ENCODE measurements at places on chromosomes 1 and 21.

GRCh38 chr1:50252196-50252595 lies 143.5 kb downstream of the ELAVL4 start:
- DNase-seq, result no peak

DNA sequence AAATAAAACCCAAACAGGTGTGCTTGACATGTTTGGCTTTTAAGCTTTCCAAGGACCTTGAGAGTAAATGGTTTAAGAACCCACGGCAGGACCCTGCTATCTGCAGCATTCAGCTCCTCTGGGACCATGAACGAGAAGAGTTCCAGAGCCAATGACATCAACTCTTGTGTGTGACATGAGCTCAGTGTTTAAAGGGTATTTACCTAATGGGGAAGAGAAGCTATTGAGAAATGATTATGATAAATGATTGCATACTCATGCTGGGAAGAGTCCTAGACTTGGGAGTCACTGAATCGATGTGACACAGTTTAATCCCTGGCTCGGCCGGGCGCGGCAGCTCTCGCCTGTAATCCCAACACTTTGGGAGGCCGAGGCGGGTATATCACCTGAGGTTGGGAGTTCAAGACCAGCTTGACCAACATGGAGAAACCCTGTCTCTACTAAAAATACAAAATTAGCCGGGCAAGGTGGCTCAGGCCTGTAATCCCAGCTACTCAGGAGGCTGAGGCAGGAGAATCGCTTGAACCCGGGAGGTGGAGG lies 55.4 kb downstream of the KANK4 start:
- DNase-seq, result no peak

DNA sequence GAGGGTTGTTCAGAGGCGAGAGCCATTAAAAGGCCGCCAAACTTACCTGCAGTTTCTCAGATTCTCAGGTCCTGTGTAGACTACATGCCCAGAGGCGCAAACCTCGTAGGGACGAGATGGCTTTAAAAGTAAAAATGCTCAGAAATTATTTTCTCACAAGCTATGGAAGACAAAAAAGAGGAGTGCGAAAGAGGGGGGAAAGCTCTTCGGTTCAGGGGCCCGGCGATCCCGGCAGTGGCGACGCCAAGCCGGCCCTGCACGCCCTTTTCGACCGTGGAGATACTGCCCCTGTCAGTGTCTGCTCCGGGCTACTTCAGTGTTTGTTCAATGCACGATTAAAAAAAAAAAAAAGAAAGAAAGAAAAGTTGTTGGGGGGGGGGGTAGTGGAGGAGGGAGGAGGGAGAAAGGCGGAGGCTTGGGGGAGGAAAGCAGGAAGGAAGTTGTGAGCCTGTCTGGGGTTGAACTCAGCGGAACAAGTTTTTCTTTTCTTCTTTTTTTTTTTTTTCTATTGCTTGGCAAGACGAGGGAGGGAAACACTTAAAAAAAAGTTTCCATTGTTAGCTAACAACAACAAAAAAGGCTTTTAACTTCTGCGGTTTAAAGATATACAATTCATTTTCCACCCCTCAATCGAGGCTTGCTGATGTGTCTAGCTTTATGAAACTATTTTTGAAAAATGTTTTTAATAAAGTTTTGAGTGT lies at the start of gene ITPKB:
ITPKB (minus strand) TSS at position 288 of the 701 bp plus-strand sequence. CDS start 1,824 bp downstream, outside the sequence.
- DNase-seq, result peak; percentile 53

- no peak for DNase-seq
These were observed 129.2 kb downstream of the PTPN14 start for GRCh38 chr1:214422137-214422671.

DNA sequence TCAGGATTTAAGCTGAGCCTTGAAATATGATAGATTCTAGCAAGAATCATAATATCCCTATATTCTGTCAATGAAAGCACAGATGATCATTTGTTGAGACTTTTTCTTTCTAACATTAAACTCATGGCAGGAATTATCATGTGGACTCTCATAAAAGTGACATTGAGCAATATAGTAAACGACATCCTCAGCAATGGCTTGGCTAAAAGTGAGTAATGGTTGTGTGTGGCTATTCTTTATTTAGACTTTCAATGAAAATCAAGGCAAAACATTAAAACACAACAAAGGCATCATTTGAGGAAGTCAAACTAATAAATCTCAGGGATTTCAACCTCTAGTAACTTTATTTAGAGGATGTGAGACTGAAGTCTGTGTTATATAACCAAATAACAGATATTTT lies 257.8 kb upstream of the ADGRL4 start:
- no peak for DNase-seq

- DNase-seq, result peak; percentile 63
These were observed 19.9 kb downstream of the INSRR start for GRCh38 chr1:156838972-156839371.

DNA sequence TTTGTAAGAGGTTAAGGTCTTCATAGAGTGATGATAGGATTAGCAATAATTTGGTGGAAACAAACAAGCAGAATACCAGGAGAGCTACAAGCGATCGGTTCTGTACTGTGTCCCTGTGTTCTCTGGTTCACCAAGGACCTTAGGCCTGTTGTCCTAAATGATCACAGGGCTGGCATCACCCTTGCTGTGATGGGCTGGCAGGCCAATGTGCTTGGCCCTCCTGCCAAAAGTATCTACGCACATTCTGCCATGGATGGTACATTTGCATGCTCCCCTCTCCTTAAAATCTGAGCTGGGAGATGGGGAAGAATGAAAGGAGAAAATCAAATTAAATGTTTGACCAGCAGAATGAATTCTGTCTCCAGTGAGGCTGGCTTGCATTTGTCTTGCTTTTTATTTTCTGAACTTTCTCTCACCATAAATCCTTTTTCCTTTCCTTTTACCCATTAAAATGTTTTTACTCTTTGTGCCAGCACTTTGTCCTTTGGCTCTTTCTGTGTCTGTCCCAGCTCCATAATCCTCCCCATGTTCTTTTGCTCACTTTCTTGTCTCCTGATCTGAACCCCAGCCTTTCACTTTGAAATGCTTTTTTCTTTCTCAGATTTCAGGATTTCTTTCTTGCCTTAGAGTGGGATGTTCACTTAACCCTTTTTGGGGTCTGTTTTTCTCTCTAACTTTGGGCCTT lies 51.7 kb downstream of the PBX1 start:
- no peak for DNase-seq

All from AG08396 (cell line).